Central memory CD4-positive, alpha-beta T cell (primary cell): ENCODE measurements at places on chromosomes 2 and 18.

- DNase-seq = no peak
Observed at GRCh38 chr2:42266236-42266635, 94.8 kb downstream of the COX7A2L start.

DNA sequence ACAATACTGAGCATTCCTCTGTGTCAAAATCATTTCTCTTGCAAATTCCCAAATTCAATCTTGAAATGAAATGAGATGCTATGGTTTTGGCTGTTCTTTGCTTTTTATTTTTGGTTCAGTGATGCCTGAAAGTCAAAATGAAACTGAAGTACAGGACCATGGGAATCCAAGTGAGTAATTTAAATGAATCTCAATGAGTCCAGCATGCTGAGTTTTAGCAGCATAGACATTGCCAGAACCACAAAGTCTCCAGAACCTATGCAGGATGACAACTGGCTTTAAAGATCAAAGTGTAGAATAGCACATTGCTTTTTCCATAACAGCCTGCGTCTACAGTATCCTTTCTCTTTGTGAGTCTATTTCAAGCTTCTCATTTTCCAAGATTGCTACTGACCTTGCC, 1050.7 kb upstream of the PIK3C3 start:
- no peak for DNase-seq

DNA sequence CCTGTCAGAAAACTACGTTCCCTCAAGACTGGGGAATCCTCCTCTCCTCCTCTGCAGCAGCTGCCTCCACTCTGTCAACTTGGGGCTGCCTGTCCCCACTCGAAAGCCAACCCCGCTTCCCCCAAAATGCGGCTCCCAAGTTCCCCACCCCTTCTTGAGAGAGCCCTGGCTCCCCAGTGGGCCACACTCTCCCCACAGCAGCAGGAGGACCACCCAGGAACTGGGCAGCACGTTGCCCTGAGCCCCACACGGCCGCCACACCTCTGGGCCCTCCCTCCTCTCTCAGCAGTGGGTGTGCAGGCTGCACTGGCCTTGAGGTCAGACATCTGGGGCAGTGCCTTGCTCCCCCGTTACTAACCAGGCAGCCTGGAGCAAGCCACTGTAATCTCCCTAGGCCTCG, 9.6 kb upstream of the TEX51 start:
- no peak for DNase-seq

DNA sequence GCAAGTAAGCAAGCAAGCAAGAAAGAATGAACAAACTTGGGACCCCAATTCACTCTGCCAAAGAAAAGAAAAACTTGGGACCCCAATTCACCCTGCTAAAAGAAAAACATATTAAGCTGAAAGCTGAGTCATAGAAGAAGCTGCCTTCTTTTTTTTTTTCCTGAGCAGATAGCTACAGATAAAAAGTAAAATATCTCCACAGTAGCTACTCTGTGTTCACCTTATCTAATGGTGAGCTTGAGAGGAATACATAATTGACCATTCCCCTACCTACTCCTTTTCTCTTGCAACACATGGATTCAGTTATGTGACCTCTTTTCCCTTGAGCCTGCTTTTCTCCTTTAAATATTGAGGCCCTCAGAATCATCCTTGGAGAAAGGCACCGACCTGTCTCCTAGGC, 63.0 kb downstream of the MCFD2 start:
- DNase-seq = no peak

GRCh38 chr2:30060562-30060961, 86.2 kb upstream of the YPEL5 start:
- no peak for DNase-seq

- no peak for DNase-seq
Observed at GRCh38 chr2:24362253-24362652, 1.9 kb upstream of the ITSN2 start.

DNA sequence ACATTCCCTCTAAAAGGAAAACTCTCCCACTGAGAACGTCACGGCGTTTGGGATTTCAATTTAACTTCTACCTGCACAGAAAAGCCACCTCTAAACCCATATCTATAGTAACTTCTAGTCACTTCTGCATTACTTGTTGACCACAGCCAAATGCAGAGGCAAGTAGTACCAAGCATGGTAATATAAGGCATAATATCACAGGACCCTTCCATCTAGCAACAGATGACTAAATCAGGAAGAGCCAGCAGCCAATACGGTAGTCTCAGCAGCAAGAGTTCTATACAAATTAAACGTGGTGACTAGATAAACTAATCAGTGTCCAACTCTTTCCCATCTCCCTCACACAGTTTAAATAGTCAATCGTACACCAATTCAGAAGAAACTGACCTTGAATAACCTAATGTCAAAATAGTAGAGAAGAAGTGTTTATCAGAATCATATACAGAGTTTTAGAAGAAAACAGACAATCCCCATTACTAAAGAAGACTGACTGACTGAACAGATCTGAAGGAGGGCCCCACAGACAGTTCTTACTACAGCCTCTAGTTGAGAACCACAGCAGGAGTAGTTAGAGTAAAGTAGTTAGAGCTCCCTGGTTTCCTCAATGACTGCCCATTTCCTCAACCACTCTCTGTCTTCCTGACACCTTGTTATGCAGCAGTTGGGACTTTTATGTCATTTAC, 30.0 kb downstream of the MEMO1 start:
- DNase-seq = no peak

GRCh38 chr2:85111819-85112281, 21.3 kb upstream of the TCF7L1 start:
- no peak for DNase-seq

GRCh38 chr18:2984091-2984490, 28.9 kb downstream of the LPIN2 start:
- DNase-seq = no peak

- DNase-seq = no peak
Observed at GRCh38 chr2:88837511-88838160, 146.2 kb downstream of the RPIA start.

GRCh38 chr2:233773854-233774253, 4.3 kb upstream of the MROH2A start:
- no peak for DNase-seq

DNA sequence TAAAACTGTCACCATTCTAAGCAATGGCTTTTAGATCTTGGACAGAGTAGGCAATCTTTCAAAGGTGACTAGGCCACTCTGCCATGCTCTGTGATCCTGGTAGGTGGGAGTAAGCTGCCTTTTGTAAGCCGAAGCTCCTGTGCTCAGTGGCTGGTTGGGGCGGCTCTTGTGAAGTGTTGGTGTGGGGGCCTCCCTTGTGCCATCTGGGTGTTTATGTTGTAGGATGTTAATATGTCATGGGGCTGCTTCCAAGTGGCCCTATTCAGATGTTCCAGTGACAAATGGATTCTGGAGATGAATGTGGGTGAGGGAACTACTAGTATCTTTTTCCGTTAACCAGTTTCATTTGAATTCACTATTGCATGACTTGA, 116.8 kb upstream of the SPRED2 start:
- DNase-seq = no peak

GRCh38 chr2:117714745-117715417, 99.6 kb upstream of the DDX18 start:
- DNase-seq = no peak

GRCh38 chr2:207151048-207151447, 14.7 kb downstream of the KLF7 start:
- DNase-seq = no peak

DNA sequence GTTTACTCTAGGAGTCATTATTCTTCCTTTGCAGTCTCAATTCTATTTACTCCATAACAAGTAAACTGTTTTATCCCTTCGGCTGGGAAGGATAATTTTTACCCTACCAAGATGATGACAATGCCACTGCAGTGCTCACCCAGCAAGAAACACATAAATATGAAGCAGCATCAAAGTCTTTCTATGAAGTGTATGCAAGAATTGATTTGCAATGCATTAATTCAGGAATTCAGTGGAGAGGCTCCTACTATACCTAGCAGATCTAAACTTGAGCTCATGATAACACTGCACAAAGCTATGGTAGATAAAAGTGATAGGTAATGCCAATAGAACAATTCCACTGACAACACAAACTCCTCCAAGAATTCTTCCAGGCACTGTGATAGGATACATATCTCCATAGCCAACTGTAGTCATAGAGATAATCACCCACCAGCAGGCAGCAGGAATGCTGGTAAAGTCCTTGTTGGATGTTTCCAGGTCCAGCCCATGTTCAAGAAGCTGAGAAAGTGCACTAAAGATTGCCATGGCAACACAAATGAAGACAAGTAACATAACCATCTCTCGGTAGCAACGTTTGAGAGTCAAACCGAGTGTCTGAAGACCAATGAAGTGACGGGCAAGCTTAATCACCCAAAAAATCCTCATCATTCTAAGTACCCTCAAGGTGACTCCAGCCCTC, 49.9 kb downstream of the KCNG3 start:
- no peak for DNase-seq
